COLO829 (cell line): ENCODE measurements at places on chromosomes 11 and 22.

- DNase-seq: no peak
These were observed 40.8 kb upstream of the LMO2 start for GRCh38 chr11:33932721-33933120.

- peak; percentile 83 for DNase-seq
These were observed 11.6 kb upstream of the RNH1 start for GRCh38 chr11:518463-519202.

DNA sequence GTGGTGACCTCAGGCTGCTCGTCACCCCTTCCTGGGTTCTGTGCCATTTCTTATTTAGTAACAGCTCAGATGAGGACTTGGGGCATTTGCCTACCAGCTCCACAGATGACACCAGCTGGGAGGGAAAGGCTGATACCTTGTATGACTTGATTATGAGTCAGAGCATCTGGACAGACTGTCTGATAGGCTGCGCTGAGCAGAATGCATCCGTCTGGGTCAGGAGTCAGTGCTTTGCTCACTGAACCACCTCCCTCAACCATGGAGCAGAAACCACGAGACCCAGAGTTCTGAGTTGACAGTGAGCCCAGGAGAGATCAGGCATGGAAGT is 6.8 kb downstream of the ST14 start:
- peak; percentile 77 for DNase-seq

DNA sequence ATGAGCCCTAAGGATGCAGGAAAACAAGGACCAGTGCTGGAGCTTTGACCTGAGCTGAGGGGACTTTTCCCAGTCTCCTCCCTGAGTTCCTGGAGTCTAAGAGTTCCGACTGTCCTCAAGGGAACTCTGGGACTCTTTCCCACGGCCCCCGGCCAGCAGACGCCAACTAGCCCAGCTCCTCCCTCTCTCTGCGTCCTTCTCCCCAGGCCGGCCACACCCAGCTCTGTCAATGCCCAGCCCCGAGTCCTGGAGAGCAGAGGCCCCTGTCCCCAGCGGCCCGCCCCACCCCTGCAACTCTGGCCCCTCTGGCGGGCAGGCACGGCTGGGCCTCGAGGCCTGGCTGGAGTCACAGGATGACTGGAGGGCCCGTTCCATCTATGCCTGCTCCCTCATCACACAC is 29.8 kb downstream of the NECTIN1 start:
- DNase-seq: no peak

GRCh38 chr11:95282291-95282751 is 51.3 kb upstream of the SESN3 start:
- DNase-seq: no peak

DNA sequence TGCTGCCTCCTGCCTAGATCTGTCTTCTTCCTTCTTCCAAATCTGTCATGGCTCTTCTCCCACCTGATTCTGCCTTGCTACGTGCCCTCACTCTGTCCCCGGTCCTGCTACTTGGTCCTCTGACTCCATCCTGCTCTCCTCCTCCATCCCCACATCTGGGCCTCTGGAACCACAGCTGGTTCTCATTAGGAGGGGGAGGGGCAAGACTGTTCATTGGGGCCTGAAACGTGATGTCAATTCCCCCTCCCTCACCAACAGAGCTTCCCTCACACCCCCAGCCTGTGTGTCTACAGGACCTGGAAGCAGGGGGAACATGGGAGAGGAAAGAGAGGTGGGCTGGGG is 9.1 kb downstream of the DCHS1 start:
- no peak for DNase-seq

DNA sequence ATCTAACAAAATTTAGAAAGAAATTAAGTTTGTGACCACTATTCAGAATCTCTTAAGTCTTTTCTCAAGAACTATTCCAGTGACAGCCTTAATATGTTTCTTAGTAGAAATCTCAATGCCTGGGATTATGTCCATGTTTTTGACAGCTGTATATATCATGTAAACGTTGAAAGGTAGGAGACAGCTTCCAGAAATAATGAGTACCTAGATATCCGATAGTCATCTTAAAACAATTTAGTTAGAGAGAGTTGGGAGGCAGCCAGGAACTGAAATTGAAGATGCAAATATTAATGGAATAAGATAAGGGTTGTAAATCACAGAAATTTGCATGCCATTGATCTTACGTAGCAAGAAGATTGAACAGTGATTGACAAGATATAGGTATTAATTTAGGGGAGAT is 955.2 kb downstream of the JRKL start:
- DNase-seq: no peak

DNA sequence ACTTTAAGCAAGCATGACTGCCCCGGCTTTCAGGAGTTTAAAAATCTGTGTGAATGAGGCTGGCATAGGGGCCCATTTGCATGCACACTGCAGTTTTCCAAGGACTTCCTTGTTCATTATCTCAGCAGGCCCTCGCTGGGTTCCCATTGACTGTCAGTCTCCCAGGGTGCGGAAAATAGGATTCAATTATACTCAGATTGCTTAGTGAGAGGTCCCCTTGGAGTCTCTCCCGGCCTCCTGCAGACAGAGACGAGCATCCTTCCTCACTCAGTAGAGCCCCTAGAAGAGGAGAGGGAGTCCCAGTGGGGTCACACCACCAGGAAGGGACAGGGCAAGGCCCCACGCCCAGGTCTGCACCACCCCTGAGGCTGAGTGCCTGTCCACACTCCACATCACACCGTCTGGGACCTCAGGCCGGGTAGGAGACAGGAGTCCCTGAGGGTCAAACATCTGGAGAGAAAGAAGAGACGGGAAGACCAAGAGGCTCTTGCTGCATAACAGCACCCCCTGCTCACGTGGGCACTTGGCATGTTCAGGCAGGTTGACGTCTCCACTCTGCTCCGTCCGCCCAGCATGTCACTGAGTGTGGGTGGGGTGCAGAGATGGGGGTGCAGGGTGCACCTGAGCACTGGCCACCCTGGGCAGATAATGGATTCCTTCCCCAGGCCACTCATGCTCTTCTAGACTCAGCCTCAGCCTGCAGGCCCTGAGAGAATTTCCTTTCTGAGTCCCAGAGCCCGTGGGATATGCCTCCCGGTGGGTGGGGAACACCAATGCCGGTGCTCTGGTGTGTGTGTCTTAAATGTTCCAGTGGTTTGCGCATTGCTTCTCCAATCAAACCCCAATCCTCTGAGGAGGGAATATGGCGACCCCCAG is 58.8 kb downstream of the MCM5 start:
- DNase-seq: no peak

DNA sequence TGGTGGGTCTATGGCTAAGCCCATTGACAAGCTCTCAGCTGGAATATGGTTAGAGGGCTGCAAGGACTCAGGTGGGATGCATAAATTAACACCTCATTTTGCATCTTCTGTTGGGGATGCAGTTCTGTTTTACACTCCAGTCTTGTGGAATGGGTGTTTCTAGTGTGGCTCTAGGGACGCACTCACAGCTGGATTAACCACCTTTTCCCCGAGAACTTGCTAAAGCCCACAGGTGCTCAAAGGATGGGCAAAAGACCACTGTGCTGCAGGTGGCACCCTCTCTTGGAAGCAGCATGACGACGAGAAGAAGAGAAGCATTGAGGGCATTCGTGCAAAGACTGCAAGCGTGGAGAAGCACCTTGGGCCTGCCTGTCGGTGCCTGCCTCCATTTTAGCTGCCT is 6.9 kb downstream of the BARX2 start:
- no peak for DNase-seq
